T-helper 9 cell (primary cell): ENCODE measurements at places on chromosomes 5 and 9.

- no peak for DNase-seq
Observed at GRCh38 chr9:116942593-116943061, 255.5 kb downstream of the TRIM32 start.

DNA sequence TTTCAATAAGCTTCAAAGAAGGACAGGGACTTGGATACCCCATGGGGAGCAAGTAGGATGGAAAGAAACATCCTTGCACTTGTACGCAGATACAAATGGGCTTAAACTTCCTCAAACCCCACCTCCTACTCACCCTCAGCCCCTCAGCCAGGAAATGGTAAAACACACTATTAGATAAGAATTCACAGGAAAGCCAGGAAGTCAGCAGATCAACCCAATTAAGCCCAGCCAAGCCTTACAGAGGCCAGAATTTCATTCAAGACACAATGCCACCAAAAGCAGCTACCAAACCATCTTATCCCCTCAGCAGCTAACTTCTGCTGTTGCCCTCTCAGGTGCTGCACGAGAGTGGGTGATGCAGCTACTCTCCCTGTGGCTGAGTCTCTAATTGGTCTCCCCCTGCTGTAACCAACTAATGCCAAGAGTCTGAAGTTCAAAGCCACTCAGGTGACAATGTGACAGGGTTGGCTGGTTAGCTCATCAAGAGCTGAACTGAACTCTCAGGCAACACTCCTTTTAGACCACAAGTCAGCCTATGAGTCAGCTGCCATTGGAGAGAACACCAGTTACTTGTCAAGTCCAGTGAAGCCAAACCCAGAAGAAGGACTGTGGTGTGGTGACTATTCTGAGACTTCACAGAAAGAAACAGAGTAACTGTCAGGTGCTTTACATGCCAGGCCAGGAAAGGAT is 201.9 kb downstream of the ZNF608 start:
- DNase-seq, result no peak

DNA sequence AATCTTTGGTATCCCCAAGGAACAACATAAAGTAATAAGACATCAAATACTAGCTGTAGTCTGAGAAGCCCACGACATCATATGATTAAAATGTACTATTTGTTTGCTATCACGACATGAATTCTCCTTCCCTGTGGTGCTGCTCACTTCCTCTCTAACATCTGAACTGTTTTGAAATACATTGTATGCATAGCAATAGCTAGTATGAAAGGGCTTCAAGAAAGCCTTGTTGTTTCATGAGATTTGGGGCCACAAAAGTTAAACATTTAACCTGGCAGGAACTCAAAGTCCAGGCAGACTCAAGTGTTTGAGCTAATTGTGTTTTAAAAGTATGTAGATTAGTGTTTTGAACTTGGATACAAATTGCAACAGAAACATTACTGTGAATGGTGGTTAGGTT is 237.4 kb upstream of the PTGER4 start:
- no peak for DNase-seq

GRCh38 chr9:116284518-116284917 is 130.9 kb downstream of the PAPPA start:
- no peak for DNase-seq

DNA sequence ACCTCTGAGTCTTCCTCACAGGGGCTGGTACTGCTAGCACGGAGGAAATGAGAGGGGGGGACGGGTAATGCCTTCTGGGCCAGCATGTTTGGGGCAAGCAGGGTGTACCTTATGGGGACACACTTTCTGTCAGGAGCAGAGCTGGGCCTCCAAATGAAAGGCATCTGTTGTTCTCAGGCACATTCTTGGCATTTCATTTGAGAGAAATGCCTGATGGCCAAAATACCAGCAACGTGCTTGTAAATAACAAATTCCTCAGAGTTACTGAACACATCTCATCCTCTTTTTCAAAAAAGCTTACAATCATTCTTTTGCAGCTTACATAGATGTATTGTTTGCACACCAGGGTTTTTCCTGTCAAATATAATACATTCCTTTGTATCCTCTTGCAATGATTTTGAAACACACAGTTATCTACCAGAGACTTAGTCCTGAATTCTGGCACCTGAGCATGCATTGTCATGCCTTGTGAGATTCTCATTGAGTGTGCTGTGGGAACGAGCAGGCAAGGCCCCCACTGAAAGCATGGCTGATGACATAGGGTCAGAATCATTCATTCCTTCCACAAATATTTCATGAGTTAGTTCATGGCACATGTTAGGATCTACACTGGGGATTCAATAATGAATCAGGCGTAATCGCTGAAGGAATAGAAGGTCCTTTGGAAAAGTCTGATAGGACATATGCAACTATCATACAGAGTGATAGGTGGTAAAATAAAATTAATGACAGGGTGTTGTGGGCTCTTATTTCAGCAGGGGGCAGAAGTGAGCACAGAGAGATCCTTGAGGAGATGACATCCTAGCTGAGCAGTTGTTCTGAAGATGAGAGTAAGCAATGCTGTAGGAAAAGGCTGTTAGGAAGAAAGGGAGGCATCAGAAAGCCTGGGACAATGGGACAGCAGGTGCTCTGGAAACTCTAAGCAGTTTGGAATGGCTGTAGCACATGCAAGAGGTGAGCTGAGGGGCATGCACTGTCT is 260.9 kb upstream of the TUT7 start:
- no peak for DNase-seq

- no peak for DNase-seq
Observed at GRCh38 chr5:149917073-149917676, 27.4 kb downstream of the PDE6A start.

DNA sequence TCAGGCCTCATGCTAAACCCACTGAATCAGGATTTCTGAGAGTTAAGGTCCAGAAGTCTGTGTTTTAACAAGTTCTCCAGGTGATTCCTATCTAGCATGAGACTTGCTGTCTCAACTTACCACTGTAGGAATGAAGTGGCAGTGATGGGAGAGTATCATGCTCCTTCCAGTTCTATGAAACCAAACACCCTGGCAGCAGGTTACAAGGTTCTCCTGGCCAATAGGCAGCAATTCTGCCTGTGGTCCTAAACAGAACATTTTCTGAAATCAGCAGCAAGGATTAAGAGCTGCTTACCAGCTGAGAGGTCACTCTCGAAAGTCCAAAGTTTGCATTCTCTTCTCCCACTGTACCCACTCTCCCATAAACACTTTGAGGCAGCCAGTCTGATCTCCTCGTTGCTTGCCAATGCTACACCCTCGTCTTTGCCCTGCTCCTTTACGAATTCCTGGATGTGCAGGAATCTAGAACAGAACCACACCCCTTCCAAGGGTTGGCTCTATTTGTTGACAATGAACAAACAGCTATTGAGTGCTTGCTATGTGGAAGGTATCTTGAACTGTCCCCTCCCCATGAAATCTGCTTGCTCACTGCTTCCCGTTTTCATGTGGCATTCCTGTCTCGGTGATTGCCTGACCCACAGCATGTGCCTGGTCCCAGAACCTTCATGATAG is 100.5 kb downstream of the TMEM174 start:
- no peak for DNase-seq

DNA sequence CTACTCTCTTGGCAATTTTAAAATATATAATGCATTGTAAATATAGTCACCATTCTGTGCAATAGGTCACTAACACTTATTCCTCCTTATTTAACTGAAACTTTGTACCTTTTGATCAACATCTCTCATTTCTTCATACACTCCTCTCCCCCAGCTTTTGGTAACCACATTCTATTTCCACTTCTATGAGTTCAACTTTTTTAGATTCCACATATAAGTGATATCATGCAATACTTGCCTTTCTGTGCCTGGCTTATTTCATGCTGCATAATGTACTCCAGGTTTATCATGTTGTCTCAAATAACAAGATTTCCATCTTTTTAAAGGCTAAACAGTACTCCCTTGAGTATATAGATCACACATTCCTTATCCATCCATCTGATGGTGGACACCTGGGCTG is 188.8 kb downstream of the NXNL2 start:
- DNase-seq, result no peak

GRCh38 chr9:2158111-2158610 is 143.0 kb downstream of the SMARCA2 start:
- peak; percentile 7 for DNase-seq

DNA sequence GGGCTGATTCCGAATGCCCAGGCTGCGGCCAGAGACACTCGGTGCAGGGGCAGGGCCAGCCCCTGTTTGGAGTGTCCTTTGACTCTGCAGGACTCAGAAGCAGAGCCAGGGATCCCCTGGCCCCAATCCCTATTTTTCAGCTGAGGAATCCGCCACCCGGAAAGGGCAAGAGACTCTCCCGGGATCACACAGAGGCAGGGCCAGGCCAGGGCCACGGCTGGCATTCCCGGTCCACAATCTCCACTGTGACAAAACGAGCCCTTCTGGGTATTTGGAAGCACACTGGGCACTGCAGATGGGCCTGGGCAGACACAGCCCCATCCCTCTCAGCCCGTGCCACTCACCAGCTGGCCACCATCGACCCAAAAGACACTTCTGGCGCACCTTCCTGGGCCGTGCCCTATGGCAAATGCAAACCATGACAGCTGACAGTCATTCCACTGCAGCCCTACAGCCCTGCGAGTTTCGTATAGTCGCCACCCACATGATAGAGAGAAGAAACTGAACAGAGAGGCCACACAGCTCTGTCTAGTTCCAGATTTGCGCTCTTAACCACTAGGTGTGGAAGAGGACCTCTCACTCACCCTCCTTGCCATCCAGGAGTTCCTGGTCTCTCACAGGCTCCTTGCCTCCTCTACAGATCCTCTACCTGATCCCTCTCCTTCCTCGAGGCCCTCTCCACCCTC is 13.3 kb downstream of the NR5A1 start:
- DNase-seq, result no peak

GRCh38 chr9:112091810-112092209 is 83.3 kb downstream of the SUSD1 start:
- DNase-seq, result no peak

DNA sequence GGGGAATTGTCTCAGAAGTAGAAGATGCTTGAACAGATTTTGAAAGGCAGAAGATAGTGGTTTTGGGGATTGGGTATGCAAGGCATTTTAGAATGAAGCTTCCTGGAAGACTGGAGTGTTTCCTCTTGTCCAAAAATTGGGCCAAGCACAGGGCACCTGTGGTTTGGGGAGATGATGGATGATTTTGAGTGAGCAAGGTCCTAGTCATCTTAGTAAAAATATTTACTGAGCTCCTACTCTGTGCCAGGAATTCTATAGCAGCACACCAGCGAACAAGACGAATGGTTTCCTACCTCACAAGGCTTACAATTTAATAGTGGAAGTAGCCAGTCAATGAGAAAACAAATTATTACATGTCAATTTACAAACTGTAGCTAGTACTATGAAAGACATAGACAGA is 484.4 kb upstream of the KIF2A start:
- DNase-seq, result no peak

- DNase-seq, result no peak
Observed at GRCh38 chr5:135641319-135641718, 62.5 kb upstream of the CXCL14 start.

- no peak for DNase-seq
Observed at GRCh38 chr5:91864962-91865361, 481.8 kb upstream of the ARRDC3 start.

DNA sequence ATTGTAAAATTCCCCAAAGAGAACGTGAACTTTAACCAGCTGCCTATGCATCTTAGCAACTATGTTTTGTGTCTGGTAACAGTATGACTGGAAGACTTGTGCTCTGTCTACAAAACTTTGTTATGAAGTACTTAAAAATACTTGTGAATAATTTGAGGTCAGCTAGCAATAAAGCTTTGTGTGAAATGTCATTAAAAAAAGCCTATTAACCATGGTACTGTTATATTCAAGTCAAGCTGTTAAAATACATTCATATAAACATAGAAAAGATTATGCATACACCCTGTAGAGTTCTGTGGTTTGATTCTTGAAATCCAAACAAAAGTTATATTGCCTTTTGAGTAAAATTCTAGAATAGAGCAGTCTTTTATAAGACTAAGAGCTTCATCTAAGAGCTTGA is 60.1 kb downstream of the VCAN start:
- no peak for DNase-seq

DNA sequence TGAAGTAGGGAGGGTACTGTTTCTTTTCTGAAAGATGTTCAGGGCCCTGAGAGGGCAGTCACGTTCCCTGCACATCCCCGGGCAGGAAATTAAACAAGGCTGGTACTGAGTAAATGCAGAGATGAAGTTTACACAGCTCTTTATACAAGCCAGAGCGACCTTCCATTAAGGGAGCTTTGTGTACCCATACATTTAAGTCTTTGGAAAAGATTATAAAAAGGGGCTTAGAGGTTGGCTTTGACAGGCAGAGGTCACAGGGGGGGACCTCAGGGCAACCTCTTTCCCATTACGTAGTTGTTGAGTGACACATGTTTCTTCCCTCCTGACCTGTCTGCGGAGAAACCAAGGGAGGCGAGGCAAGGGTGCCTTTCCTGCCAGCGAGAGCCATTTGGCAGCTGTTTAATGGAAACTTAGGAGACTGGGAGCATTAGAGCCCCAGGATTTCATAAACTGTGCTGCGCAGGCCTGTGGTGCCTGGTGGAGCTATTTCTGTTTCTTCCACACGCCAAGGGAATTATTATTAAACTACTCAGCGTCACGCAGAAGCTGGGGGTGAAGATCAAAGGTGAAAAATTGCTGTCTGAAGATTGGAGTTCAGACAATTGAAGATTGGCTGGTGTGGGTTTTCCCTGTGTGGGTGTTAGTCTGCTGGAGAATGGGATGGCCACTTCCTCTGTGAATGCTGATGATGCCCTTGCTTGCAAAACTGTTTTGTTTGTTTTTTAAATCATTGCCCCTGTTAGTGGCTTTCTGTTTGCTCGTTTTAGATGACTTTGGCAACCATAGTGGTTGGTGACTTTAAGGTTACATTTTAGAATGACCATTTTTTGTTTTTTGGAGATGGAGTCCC is 3.2 kb upstream of the SMIM32 start:
- DNase-seq, result no peak

GRCh38 chr9:122374885-122375420 is 4.1 kb downstream of the PTGS1 start:
- DNase-seq, result no peak

DNA sequence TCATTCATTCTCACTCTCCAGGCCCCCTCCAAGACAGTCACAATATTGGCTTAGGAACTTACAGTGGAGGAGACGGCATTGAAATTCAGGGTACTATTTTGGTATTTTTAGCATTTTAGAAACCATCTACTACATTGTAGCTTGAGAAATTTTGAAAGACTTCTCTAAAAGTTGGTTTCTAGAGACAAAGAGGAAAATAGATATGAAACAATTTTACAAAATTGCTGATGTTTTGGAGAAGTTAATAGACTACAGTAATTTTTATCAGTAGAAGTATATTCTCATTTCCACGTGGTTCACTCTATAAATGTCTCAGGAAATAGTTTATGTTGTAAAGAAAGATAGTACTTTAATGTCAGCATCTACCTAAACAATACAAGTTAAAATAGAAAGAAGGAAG is 63.2 kb upstream of the ZSWIM6 start:
- no peak for DNase-seq

DNA sequence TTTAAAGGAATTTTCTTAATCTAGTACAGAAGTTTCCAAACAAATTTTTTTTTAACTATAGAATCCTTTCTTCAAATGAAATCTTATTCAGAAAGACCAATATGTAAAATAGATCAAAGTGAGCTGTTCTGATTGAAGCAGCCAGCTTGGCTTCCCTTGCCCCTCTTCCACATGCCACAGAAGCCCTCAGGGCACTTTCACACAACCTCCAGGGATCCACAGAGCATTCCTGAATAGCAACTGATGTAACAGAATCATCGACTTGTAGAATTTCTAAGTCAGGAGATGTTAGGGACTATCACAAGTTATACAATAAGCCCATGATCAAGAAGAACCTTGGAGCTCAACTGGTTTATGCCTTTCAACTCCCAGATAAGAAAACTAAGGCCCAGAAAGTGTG is 427.8 kb upstream of the C9orf72 start:
- no peak for DNase-seq
